ENCODE measurements at places on chromosomes 2 and 18.

DNA sequence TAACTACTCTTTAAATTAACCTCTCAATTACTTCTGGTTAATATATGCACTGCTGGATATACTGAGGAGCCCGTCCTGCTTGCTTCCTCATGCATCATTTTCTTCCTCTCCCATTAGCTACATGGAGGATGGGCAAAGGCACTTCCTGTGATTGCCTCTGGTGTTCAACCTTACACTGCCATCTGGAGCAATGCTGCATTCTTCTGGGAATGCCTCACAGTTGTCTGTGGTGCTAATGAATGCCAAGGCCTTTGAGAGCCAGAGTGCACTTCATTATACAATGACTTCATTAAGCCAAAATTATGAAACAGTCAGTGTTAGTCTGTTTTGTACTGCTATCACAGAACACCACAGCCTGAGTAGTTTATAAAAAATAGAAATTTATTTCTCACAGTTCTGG is 134.8 kb upstream of the DOCK10 start:
- DNase-seq: no peak

- no peak for DNase-seq
These were observed 298.1 kb downstream of the GALR1 start for GRCh38 chr18:77547757-77548156.

- DNase-seq: no peak
These were observed 74.4 kb downstream of the RIF1 start for GRCh38 chr2:151484100-151484499.

DNA sequence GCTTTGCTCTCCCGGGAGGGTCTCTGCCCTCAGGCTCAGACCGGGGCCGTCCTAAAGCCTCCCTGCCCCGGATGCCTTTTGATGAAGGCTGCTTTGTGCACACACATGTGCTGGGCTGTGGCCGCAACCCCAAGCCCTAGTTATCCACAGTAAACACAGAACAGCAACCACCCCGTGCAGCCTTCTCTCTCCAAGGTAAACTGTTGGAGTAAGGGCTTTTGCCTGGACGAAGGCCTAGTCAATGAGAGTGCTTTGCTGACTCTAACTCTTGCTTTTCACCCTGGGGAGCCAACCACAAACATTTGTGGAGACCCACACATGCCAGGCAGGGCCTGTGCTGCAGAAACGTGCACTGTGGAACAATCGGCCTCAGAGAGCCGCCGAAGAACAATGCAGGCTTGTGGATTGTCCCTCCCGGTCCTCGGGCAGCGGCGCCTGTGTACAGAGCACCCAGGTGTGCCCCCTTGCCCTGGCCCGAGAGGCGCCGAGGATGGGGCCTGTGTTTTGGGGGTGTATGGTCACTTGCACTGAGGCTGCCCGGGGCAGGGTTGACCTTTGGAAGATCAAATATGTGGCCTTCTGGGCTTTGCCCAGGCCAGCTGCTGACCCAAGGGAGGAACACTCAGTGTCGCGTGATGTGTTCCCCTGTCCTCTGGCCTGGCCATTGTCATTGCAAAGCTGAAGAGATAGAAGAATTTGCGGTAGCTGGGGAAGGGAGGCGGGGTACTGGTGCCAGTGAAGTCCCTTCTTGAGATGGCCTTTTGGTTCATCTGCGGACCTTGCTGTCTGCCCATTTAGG is 37.0 kb downstream of the CTIF start:
- DNase-seq: no peak

DNA sequence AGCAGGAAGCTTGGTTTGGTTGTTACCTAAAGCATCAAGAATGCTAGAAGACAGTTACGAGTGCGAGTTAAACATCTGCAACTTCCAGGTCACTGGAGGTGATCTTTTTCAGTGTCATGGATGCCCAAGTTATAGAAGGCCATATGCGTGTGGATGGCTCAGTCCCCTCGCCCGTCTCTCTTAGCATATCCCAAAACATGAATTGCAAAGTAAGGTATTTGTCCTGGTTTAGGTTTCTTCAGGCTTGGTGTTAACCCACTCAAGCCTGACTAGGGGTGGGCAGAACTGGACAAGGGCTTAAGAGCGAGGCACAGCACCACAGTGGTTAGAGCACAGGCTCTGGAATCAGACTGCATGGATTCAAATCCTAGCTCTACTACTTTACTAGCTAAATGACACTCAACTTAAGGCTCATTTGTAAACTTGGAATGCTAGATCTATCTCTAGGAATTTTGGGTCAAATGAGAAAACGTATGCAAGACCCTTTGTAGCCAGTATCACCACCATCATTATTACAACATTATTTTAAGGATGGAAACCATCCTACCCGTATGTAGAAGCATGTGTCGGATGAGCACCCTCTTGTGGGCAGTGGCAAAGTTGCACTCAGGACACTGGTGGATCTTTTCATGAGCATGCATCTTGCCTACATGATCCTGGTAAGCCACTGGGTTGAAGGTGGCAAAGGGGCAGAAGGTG is 11.2 kb downstream of the ZNF142 start:
- peak; percentile 60 for DNase-seq

DNA sequence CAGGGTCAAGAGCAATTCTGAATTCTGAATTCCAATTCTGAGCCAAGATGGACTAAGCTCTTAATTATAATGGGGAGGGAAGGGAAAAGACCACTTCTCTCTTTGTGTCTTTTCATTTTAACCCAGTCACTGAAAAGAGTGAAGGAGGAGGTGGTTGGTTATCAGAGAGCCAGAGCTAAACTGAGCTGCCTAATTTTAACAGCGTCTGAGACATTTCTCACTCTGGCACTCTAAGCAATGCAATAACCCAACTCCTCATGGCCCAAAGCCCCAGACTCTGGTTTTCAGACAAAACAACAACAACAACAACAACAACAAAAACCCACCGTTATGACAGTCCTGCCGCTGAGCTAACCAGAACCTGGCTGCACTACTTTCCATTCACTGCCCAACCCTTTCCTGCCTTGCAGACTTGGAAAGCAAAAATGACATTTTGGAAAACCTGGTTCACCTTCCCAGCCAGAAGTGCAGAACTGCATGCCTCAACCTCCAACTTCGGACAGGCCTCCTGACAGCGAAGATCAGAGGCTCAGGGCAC is 1.0 kb downstream of the CHST10 start:
- no peak for DNase-seq

DNA sequence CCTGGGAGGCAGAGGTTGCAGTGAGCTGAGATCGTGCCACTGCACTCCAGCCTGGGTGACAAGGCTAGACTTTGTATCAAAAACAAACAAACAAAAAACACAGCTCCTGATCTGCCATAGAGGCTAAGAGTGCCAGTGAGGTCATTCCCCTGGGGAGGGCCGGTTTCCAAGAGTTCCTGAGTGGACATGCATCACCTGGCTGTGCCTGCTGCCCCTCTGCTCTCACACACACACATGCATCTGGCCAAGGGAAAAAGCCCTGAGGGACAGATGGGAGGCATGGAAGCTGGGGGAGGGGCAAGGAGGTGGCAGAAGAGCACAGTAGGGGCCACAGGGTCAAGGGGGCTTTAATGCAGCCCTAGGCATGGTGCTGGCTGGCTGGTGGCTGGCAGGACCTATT is 60.4 kb downstream of the ZBTB7C start:
- no peak for DNase-seq

DNA sequence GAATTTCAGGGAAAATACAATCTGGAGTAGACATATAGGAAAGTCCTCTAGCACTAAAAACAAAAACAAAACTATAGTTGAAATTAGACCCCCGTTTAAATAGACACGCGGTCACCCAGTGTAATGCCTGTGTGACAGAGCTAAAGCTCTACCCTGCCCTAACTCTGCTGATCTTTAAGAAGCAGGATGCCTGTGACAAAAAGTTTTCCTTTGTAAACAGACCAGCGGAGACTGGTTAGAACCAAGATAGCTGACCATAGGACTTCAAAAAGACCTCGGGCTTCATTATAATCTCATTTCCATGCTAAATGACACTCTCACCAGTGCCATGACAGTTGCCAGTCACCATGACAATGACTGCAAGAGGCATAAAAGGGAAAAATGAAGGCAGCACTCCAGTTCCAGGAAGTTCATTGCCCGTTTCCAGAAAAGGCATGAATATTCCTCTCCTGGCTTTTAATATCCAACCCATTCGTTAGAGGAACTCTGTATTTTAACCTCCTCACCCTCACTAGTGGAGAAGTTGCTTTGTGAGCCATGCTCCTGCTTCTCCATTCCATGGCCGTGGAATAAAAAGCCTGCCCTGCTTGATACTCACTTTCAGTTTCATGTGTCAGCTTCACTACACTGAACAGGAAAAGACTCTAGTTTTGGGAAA is 157.2 kb upstream of the COPS8 start:
- DNase-seq: no peak

DNA sequence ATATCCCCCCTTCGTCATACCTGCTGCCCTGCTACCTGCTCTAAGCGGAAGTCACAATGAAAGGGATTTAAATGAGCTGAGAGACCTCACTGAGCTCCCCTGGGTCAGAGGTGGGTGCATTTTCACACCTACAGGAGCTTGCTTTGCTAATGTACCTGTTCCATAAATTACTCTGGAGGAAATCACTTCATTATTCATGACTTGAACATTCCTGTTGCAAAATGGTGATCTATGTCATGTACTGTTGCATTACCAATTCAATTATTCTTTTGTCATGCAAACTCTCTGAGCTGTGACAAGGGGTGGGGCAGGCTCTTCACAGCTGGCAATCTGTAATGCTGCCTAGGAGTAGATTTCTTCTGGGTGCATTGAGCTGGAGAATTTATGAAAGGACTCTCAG is 761.3 kb downstream of the TSN start:
- no peak for DNase-seq

GRCh38 chr2:241759067-241759807 is 17.4 kb upstream of the GAL3ST2 start:
- DNase-seq: no peak

DNA sequence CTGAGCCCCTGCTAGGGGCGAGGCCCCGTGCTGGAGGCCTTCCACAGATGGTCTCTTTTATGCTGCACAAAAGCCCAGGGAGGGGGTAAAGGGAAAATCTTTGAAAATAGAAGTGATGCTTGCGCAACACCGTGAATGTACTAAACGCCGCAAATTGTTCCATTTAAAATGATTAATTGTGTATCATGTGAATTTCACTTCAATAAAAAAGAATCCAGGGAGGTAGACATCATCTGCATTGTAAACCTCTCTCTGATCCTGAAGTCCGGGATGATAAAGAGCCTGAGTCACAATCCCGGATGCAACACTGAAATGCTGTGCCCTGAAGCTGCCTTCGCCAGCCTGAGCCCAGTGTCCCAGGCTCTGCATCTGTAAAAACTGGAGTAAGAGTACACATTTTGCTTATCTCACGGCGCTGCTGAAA is 107.7 kb upstream of the PPP1CB start:
- DNase-seq: no peak

DNA sequence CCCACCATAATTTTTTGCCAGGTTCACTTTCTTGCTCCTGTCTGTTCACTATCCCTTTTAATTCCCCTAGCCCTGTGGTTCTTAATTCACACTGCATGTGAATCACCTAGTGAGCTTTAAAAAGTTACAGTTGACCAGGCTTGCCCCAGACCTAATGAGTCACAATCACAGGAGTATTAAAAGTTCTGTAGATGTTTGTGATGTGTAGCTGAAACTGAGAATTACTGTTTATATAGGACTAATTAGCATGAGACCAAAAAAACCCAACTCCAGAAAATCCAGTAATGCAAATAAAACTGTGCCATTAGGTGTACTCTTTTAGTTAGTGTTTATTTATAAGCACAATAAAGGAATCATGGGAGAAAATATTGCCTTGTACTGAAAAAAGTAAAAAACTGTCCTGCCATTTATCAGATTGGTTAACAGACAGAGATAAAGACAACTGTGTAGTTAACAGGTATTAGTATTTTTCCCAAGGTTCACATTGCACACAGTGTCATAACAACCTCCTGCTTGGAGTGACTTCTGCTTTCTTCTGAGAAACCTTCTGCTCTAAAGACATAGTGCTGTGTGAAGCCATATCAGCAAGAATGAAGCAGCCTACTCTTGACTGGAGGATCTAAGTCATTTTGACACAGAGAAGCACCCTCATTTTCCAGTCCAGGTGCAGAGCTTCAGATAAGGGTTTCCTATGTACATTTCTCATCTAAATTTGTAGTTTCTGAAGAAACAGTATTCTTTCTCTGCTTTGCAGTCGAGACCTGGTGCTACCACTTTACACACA is 39.0 kb downstream of the VAPA start:
- DNase-seq: no peak

DNA sequence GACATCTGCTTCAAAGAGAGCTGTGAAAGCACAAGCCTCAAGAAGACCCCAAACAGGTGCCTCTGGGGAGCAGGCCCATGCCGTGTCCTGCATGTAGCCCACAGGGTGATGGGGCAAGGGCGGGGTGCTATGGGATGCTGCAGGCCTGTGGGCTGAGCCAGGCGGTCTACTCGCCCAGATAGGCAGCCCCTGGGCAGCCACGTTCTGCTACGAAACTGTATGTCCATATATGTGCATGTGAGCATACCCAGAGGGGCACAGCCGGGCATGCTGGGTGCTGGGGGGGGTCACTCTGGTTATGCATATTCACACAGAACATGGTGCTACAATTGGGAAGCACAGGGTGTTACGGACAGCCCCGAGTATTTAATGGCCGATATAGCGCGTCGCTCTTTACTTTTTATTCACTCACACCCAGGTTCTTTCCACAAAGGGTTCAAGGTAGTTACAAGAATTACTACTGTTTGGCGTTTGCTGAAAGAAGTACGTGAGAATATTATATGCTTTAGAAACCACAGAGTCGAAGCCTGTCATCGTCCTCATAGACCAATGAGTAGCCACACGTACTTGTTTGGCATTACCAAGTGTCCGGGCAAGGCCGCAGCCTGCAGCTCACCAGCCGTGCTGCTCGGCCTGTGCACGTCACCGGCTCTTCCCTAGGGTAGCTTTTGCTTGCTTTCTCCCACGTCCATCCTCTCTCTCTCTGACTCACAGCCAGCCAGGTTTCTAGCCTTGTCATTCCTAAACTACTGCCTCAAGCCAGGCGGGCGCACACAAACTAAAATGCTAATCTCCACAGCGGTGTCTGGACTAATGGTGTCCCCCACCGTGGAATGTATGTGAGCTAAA is 14.4 kb downstream of the MTERF4 start:
- DNase-seq: no peak

DNA sequence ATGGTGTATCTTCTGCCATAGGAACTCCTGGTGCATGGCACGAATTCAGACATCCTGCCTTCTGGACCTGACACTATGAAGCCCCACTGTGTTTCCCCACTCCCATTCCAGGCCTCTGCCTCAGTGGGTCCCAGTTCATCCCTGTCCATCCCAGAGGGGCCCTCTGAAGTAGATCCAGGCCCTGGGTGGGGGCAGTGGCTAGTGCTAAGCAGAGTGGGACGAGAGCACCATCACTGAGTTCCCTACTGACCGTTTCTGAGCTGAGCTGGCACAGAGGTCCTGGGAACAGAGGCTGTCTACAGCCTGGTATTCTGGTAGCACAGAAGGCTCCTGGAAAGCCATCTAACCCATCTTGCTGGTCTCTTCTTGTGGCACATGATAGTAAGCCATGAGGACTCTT is 54.0 kb downstream of the ATOH8 start:
- DNase-seq: no peak

GRCh38 chr2:75577280-75577679 is 16.5 kb upstream of the EVA1A start:
- DNase-seq: no peak

DNA sequence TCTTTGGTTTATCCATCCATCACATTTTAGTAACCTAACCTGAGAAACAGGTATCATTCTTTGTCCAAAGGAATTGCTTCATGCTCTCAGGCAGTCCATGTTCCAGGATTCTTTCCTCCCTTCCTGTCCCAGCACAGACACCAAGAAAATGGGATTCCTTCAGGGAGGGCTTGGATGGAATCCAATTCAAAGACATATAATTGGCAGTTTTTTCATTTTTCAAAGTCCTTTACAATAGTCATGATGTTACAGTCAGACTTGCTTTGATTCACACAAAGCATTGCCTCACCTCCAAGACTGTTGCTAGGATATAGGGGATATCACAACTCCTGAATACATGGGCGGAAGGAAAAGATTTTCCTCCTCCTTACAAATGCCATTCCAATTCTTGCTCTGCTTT is 241.4 kb upstream of the ACVR2A start:
- DNase-seq: no peak

Data from CD4-positive, alpha-beta T cell treated with Interleukin-10 for 1 hour (primary cell).